ENCODE measurements at places on chromosomes 2 and 18.

DNA sequence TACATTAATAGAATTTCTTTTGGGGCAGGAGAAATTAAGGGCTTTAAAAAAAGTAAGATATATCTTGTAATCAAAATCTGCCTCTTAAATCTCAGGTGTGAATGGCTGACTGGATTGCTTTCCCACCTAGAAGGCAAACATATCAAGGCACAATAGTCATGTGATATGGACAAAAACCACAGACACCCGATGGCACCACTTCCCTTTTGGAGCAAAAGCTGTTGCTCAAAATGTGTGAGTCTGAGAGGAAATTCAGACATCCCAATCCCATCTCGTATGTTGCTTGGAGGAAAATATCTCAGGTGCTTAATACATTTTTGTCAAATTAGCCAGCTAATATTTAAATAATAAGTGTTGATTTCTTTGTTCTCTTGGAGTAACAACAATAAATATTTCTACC, 120.7 kb downstream of the KCNF1 start:
- no peak for DNase-seq

GRCh38 chr2:170396799-170397459, 219.0 kb downstream of the MYO3B start:
- no peak for DNase-seq

- DNase-seq: no peak
Observed at GRCh38 chr18:77131652-77132368, 773 bp downstream of the MBP start.

DNA sequence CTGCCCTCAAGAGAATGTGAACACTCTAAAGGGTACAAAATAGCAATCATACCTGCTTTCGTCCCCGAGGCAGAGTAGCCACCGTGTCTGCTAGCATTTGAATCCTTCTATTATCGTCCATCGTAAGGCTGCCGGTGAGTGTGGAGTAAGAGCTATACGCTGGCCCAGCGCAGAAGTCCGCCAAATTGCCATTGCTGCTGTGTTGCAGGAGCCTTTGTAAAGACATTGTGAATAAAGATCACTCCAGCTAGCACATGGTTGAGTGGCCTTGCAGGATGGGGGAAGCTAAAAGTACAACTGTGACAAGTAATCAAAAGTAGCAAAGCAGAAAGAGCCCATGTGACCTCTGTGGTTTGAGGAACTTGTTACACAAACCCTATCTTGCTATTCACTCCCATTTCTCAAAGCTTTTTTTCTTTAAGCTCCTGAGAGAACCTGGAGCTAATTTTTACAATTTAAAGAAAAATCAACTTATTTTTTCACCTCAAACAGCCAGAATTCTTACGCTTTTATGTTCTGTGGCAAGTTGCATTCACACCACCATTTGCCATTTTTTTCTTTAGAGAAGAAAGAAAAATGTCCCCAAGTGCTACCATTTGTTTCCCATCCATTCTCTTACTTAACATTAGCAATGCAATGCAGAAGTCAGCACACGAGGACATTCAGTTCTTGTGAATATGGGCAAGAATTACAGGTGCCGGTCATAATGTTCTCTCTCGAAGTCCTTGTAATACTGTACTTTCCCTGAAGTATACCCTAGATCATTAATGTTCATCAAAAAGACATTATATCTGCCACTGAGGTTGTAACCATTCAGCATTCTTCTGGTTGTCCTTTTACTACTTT, at the start of gene CYTIP:
CYTIP (minus strand) TSS at position 295 of the 846 bp plus-strand sequence; CDS start at position 226, 69 bp downstream.
- DNase-seq: no peak

GRCh38 chr2:121478996-121479745, 51.5 kb upstream of the RNU4ATAC start:
- no peak for DNase-seq

GRCh38 chr2:7891312-7891711, 790.5 kb upstream of the ID2 start:
- no peak for DNase-seq

GRCh38 chr18:11489266-11489899, 120.0 kb upstream of the SLC35G4 start:
- no peak for DNase-seq

- DNase-seq: no peak
Observed at GRCh38 chr2:133886735-133887675, 318.7 kb upstream of the NCKAP5 start.

GRCh38 chr2:148982282-148982681, 56.2 kb upstream of the LYPD6B start:
- DNase-seq: no peak

- no peak for DNase-seq
Observed at GRCh38 chr18:2612996-2613395, 41.6 kb downstream of the NDC80 start.

- no peak for DNase-seq
Observed at GRCh38 chr2:241540401-241540770, 18.2 kb upstream of the BOK start.

DNA sequence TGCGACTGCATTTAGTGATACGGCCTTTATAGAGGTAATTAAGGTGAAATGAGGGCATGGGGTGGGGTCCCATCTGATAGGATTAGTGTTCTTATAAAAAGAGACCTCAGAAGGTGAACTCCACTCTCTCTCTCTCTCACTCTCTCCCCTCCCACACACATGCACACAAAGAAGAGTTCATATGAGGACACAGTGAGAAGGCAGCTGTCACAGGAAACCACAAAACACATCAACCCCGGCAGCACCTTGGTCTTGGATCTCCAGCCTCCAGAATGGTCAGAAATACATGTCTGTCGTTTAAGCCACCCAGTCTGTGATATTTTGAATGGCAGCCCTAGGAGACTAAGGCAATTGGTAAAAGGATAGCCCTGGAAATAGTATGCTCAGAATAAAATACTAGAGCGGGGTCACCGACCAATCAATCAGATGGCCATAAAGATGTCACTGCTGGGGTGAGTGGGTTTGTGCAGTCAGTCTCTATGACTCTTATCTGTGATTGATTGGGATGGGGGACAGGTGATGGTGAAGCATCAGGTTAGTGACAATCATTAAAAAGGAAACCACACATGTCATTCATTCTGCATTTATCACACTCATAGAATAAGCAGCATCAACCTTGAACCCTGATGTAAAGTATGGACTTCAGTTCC, 118.9 kb upstream of the POU3F3 start:
- no peak for DNase-seq

GRCh38 chr2:168348076-168348475, 100.7 kb upstream of the STK39 start:
- no peak for DNase-seq

GRCh38 chr2:109690822-109691541, 76.8 kb downstream of the SOWAHC start:
- DNase-seq: peak; percentile 16

GRCh38 chr2:64804651-64805050, 150.9 kb upstream of the SERTAD2 start:
- no peak for DNase-seq

DNA sequence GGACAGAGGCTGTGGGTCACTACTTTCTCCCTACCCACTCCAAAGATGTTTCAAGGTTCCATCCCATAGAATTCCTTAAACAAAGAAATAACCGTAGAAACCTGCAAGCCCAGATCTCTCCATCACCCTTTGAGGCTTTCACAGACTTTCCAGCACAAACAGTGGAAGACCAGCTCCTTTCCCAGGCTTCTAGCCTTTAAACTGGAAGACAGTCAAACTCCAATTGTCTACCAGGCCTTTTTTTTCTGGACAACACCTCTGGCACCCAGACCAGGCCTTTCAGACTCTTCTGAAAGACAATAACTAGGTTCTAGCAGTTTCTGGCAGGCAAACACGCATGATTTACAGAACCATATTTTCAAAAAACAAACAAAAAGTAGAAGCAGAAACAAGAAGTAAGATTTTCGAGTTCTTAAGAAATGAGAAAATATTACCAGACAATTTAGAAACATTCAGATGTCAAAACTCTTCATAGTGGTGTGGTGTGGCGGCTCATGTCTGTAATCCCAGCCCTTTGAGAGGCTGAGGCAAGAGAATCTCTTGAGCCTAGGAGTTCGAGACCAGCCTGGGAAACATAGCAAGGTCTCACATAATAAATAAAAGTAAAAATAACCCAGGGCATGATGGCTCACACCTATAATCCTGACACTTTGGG, 106.8 kb upstream of the MSH2 start:
- no peak for DNase-seq

- no peak for DNase-seq
Observed at GRCh38 chr2:196200557-196200956, 29.2 kb upstream of the STK17B start.

GRCh38 chr2:105134081-105134480, 96.2 kb downstream of the MRPS9 start:
- DNase-seq: no peak

GRCh38 chr2:10658914-10659257, 30.9 kb downstream of the NOL10 start:
- DNase-seq: no peak

DNA sequence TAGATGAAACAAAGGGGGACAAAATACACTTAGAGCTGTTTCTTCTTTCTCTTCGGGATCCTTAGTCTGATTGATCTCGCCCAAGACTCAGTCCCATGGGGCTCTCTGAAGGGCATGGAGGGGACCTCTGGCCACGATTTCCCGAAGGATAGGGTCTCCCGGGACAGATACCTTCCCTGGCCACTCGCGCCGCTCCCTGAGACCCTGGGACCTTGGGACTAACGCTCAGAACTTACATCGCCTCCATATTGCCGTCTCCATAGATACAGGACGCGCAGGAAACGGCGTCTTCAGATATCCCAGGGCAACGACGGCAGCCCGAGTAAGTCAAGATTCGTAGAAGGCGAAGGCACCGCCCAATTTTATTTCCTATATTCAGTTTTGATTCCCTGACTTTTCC, at the start of gene CFAP65:
CFAP65 (minus strand) TSS at position 265 of the 400 bp plus-strand sequence. CDS start 2,468 bp downstream, outside the sequence.
- peak; percentile 36 for DNase-seq

DNA sequence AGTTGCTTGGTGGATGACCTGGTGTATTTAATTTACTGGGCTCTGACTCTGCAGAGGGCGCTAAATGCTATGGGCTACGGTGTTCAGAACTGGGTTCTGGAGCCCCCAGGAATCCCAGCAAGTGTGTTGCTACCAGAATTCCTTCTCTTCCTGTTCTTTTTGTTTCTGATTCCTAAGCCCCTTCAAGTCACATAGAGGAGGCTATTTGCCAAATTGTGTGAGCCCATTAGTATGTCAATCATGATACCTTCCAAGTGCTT, 358.2 kb upstream of the SPRED2 start:
- no peak for DNase-seq

- DNase-seq: no peak
Observed at GRCh38 chr2:28927878-28928277, 33.4 kb downstream of the WDR43 start.

GRCh38 chr2:71940695-71941094, 207.0 kb downstream of the CYP26B1 start:
- no peak for DNase-seq

- DNase-seq: no peak
Observed at GRCh38 chr2:10620481-10620880, 69.3 kb downstream of the NOL10 start.

DNA sequence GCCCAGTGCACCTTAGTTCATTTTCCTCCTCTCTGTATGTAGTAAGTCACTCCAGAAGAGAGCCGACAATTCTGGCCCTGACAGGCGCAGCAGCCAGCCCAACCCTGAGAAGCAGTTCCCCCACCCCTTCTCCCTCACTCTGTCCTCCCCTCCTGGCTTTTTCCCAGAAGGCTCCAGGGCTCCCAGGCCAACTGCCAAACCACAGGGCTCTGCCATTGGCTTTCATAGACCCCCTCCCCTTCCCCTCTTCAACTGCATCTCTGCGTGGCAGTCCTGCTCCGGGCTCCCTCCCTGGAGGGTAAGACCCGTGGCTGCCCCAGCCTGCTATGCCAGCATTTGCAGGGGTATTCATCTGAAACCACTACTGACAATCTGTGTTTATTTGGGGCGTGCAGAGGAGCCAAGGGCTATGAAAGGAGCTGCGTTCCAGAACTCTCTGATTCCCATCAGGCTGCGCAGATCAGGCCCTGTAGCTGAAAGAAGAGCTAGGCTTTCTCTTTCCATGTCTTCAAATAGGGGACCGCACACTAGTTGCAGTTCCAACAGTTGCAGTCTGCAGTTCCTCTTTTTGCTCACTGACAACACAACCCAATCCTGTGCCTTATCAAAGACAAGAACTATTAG, 388.6 kb upstream of the TNP1 start:
- DNase-seq: no peak

DNA sequence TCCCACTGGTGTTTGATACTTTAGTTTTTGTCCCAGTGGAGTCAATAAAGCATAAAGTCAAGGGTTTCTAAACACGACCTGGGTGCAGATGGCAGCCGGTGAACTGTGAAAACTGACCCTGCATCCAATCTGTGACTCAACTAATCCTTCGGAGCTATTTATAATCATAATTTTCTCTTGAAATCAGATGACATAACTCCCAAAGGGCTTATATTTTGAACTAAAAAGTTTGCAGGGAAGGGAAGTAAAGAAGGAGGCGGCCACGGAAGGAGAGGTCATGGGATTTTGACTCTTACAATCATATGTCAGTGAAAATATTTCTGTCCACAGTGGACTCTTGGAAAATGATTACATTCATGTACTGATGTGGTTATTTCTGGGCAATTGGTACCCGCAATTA, 178.5 kb downstream of the PDE1A start:
- no peak for DNase-seq

GRCh38 chr2:9815844-9816279, 27.4 kb upstream of the TAF1B start:
- DNase-seq: no peak

DNA sequence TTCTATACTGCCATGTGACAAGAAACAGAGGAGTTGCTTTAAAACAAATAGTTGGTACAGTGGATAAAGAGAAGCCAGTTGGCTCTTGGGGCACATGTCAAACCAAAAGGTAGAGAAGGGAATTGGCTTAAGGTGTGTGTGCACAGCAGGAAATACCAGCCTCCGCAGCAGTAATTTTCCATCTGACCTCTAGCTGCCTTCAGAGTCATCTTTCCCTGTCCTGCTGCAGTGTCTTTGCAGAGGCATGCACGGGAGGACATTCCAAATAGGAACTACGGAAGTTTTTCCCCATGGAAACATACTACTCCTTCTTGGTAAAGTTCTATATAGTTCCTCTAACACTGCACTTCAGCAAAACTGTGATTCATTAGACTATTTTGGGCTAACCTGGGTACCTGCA, 99.5 kb downstream of the RAB3GAP1 start:
- no peak for DNase-seq

- no peak for DNase-seq
Observed at GRCh38 chr2:11903085-11903606, 156.7 kb downstream of the LPIN1 start.

GRCh38 chr2:234203135-234203984, 152.9 kb downstream of the SPP2 start:
- no peak for DNase-seq

- no peak for DNase-seq
Observed at GRCh38 chr2:203669820-203670219, 36.6 kb upstream of the CD28 start.

DNA sequence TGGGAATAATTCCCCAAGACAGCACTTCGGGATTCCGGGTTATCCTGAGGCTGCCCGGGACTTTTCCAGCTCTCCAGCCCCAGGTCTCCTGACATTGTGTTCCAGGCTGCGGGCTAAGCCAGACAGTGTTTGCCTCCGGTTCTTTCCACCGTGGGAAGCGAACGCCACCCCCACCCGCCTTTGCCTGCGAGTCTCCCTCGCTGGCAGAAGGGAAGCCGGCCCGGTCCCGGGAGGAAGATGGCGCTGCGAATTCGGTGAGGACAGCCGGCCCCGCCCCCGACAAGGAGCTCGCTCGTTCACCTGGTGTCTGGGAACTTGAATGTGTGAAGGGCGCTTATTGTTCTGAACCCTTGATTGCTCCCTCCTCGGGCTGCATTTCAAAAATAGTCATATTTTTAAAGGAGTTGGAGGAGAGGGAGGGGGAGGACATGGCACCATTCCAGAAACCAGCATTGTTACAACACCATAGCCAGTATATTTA, 2.9 kb downstream of the LRATD1 start:
- DNase-seq: peak; percentile 19

GRCh38 chr2:55399815-55400214, 19.8 kb downstream of the CCDC88A start:
- DNase-seq: no peak

All from amygdala (tissue), 56 donors.